Epithelial cell of esophagus (primary cell): ENCODE measurements at places on chromosomes 12 and 14.
A peak's percentile ranks its signal among the peaks of the same experiment; 100 is the strongest.

- no peak for DNase-seq
Measured at GRCh38 chr14:59292028-59292427, 103.6 kb downstream of the DAAM1 start.

DNA sequence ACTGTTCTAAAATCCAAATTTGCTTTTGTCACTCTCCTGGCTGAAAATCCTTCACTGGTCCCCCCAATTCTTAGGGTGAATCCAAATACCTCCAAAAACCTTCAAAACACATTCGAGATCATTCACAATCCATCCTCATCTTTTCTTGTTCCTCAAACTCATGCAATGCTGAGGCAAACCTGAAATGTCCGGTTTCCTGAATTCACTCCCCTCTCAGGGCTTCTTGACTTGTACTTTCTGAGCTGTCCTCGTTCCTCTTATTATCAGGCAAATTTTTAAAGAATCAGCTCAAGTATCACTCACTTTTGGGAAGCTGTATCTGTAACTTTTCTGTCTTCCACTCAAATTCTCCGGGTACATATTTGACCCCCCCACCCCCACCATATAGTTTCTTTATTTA lies 84.9 kb upstream of the DUSP6 start:
- no peak for DNase-seq

- DNase-seq, result no peak
Measured at GRCh38 chr14:96938946-96939345, 141.8 kb downstream of the VRK1 start.

- no peak for DNase-seq
Measured at GRCh38 chr14:93997916-93998870, 1.1 kb downstream of the CCDC197 start.

DNA sequence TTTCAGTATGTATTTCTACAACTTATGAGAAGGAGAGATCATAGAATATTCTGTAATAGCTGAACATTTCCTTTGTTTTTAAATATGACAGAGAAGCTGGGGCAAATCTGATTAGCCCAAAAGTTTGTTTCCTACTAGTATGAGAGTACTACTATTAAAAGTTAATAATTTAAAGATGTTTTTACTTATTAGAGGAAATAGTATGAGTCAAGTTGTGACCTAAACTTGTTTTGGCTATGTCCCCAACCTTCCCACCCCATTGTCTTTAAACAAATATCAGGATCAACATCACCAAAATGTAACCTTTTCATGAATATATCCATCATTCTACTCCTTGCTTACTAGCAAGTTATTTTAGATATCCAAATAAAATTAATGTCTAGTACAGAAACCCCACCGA lies 10.5 kb downstream of the GNPNAT1 start:
- no peak for DNase-seq

- DNase-seq, result no peak
Measured at GRCh38 chr12:12598864-12599263, 12.8 kb upstream of the CREBL2 start.

DNA sequence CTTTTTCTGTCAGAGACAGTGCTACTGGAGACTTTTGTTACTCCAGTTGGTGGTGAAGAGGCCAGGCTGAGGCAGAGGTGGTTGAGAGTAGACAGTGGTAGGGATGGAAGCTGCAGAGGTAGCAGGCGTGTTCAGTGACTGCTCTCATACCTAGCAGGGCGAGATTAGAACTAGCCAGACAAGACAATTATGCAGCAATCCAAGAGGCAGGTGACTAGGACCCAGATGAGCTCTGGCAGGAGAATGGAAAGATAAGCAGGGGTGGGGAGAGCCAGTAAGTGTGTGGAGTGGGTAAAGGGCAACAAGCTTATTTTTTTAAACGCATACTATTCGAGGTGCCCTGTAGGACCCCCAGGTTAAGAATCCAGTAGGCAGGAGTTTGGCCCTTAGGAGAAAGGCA lies 4.8 kb downstream of the PPP1R36 start:
- peak; percentile 22 for DNase-seq

GRCh38 chr14:75597149-75597548 lies 18.7 kb downstream of the FLVCR2 start:
- DNase-seq, result no peak

DNA sequence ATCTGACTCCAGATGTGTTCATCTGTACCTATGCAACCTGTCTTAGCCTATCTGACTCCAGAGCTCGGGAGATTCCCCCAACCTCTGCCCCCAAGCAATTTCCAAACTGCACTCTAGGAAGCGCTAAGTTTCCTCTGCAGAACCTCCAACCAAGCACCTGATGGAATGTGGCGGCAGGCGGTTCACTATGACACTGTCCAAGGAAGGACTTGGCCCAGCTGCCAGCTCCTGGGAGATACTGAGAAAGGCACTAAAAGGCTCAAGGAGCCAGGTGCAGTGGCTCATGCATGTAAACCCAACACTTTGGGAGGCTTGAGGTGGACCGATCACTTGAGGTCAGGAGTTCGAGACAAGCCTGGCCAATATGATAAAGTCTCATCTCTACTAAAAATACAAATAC lies 244.0 kb downstream of the BCL11B start:
- no peak for DNase-seq

DNA sequence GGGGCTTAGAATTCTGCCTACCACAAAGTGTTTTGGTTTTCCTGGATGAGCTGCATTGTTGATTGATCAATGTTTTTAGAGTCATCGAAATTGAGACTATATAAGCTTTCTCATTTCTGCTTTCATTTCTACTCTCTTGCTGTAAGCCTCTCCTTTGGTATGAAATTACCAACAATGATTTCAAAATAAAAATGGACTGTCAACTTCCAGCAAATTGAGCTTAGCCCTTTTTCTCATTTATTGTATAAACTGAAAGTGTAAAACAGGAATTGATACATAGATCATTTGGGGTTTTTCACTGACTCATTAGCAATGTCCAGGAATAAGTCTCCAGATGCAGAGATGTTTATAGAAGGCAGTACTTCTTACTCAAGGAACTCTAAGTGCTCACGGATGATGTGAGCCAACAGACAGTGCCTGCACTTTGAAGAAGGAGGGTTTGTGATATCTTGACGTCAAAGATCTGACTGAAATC lies 20.0 kb upstream of the PCNX1 start:
- DNase-seq, result no peak

- peak; percentile 3 for DNase-seq
Measured at GRCh38 chr12:119565404-119565803, 28.2 kb upstream of the TMEM233 start.

GRCh38 chr14:91749868-91750267 lies 18.0 kb upstream of the CATSPERB start:
- no peak for DNase-seq

GRCh38 chr14:53896726-53897125 lies 59.9 kb downstream of the BMP4 start:
- no peak for DNase-seq

- no peak for DNase-seq
Measured at GRCh38 chr14:71536927-71537772, 395.1 kb upstream of the RGS6 start.

- DNase-seq, result peak; percentile 59
Measured at GRCh38 chr14:45426685-45427282, 173.8 kb upstream of the MIS18BP1 start.

DNA sequence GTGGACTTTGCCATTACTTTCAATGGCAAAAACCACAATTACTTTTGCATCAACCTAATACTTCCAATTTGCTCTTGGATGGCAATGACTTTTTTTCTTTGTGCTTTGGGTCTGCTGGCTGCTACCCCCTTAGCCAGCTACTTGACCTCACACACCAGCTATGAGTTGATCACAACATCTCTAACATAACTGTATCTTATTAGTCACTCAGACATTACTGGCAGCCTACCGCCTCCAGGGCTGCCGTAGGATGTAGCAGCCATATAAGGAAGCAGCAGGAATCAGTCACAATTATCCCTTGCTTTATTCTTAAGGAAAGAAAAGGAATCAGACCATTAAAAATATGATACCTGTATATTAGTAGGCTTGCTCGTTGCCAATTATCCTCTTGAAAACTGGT lies 260.5 kb downstream of the ADAMTS20 start:
- DNase-seq, result peak; percentile 46

- peak; percentile 48 for DNase-seq
Measured at GRCh38 chr14:77026166-77026929, 2.2 kb downstream of the IRF2BPL start.

- no peak for DNase-seq
Measured at GRCh38 chr14:26344596-26344995, 253.2 kb downstream of the NOVA1 start.
